H1 (cell line): ENCODE measurements at places on chromosomes 6 and 20. TPM values are rescaled to one million over a fixed set of nuclear protein-coding genes. Genes with fewer than 3 reads are reported as not detected.

- peak; percentile 23 for DNase-seq
- H3K4me3 ChIP-seq, result peak overlapping the region; percentile 64
- H3K4me1 ChIP-seq, result no peaks in the 10 kb centered on the region
- H3K27me3 ChIP-seq, result peaks cover 8% of the 10 kb centered on the region
- no peak overlapping the region for H3K27ac ChIP-seq
- H3K36me3 ChIP-seq, result no peaks in the 10 kb centered on the region
These were observed 43.3 kb downstream of the IRAK1BP1 start for GRCh38 chr6:78910591-78911171.

The WFDC12 gene
- total RNA-seq, result not detected in 2 replicates

DNA sequence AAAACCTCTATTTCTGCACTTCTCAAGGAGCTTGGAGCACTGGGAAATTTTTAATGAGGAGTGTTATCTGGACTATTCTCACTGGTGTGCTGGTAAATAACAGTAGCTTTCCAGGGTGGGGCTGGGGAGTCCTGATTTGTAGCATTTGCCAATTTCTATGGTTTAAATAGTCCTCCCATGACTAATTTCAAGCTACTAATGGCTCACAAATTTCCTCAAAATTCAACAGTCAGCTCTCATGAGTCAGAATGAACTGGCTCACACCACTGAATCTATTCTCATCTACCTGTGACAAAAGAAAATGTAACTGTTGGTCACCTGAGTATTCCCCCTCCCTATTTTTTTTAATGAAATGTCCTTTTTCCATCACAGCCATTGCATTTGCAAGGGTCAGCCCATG lies 449.6 kb downstream of the KIF16B start:
- no peak overlapping the region for H3K4me3 ChIP-seq
- no peak overlapping the region for H3K27ac ChIP-seq
- DNase-seq, result no peak
- H3K4me1 ChIP-seq, result no peaks in the 10 kb centered on the region

DNA sequence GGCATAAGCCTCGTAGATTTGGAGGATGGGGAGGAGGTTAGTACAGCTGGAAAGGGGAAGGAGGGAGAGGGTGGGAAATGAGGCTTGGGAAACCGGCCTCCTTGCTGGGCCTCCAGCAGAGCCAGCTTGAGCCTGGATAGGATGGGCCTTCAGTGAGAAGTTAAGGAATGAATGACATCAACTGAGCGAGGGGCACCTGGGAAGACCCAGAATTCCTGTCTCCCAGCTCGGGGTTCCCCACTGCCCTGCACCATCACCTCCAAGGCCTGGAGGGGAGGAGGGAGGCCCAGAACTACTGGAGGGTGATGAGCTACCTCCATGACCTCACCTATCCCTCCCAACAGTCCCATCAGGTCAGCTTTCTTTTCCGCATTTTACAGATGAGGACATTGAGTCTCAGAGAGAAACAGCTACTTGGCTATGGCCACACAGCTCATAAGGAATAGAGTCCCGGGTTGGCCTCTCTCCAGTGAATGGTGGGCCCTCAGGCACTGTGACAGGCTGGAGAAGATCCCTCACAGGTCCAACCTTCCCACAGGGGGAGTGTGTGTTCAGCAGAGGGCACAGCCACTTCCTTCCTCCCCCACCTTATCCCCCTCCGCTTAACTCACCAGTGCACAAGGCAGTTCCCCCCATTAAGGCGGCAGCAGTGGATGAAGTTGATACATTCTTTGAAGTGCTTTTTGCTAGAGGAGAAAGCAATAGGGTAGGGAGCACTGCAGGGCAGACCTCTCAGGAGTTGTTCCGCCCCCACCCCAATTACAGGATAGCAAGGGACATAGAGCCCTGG lies 6.8 kb downstream of the DUSP15 start:
- peaks cover 19% of the 10 kb centered on the region for H3K27me3 ChIP-seq
- H3K36me3 ChIP-seq, result no peaks in the 10 kb centered on the region
- no peak overlapping the region for H3K4me3 ChIP-seq
- no peak for DNase-seq
- no peak overlapping the region for H3K27ac ChIP-seq

The MEP1A gene
- total RNA-seq, result not detected in 2 replicates

The SLC22A2 gene
- total RNA-seq, result 1.2 and 1.4 TPM in 2 replicates

DNA sequence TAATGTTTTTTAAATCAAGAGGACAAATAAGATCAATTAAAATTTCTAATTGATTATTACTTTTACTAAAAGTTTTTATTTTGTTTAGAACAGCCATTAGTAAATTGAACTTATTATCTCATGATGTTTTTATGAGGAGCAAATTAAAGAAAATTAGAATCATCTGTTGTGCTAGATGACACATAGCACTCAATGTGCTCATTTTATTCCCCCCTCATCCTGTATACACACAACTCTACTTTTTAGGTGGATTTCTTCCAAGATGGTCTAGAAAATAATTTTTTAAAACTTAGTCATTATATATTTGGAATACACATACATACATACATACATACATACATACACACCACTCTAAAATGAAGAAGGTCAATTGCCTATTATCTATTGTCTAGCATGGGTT lies 29.3 kb upstream of the TSPYL1 start:
- peaks cover 1% of the 10 kb centered on the region for H3K27me3 ChIP-seq
- H3K36me3 ChIP-seq, result no peaks in the 10 kb centered on the region
- no peak overlapping the region for H3K4me3 ChIP-seq

DNA sequence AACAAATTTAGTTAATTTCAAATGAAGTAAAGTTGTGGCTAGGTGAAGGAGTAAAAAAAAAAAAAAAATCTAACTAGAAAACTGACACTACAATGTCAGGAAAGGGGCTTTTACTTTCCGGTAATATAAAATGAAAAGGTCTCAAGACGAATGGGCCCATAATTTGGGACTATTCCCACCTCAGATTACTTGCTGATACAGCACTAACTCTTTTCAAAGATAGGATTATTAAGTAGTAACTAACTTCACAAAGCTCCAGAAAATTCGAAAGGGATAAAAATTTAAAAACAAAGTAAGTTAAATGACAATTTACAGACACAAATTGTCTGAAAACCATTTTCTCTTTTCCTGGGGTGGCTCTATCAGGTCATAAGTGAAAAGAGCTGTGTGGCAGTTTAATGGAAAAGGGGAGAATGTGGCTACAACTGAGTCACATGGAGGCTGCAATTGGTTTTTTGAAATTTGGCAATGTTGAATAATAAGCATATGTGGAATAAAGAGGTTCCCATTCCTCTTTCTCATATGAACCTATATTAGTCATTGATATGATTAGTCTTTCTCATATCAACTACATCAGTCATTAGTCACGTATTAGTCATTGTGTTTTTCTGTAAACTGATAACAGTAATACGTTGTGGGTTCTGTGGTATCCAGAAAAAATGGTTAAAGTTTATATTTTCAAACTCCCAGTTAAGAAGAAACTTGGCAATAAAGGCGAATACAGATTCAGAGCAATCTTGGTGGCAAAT lies 78.0 kb downstream of the RWDD2A start:
- no peak for DNase-seq
- no peaks in the 10 kb centered on the region for H3K36me3 ChIP-seq
- no peaks in the 10 kb centered on the region for H3K27me3 ChIP-seq
- H3K4me1 ChIP-seq, result no peaks in the 10 kb centered on the region
- H3K27ac ChIP-seq, result no peak overlapping the region
